ENCODE measurements at places on chromosomes 5 and 9.

GRCh38 chr9:120942186-120943001, 15.8 kb upstream of the TRAF1 start:
- DNase-seq, result no peak

GRCh38 chr9:133119103-133119845, 1.8 kb downstream of the RALGDS start:
- DNase-seq, result no peak

- no peak for DNase-seq
Measured at GRCh38 chr5:36897616-36898015, 21.0 kb downstream of the NIPBL start.

DNA sequence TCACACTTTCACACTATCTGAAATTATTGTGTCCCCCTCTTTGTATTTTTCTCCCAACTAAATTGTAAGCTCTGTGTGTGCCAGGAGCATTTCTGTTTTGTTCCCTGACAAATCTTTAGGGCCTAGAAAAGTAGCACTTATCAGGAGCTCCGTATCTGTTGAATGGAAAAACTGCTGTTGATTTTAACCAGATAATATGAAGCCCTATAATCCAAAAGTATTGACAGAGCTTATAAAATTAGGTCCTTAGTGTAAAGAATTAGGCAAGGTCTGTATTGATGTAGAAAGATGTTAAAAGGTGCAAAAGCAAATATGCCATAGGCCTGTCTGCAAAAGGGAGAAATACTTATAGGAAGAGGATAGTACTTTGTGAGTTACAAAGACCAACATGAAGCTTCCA, 109.4 kb upstream of the ISL1 start:
- DNase-seq, result no peak

GRCh38 chr9:86359151-86359879, 5.1 kb upstream of the TUT7 start:
- no peak for DNase-seq

- DNase-seq, result no peak
Measured at GRCh38 chr5:117488976-117489500, 914.4 kb upstream of the SEMA6A start.

DNA sequence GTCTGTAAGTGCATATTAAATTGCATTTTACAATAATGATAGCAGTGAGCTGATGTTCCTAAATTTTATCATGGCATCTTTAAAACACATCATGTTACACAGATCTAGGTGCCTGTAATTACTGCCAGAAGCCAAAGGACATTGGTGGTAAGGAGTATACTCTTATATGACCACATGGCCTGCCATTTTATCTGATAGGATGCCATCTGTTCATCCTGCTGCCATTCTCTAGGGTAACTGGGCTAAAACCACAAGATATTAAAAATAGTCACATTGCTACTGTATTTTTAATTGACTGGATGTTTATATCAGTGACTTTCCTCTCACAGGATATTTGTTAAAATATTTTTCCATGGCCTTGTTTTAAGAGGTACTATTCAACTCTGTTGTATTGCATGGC, 53.1 kb downstream of the HCN1 start:
- no peak for DNase-seq

GRCh38 chr9:27385606-27386322, 88.8 kb upstream of the EQTN start:
- no peak for DNase-seq

DNA sequence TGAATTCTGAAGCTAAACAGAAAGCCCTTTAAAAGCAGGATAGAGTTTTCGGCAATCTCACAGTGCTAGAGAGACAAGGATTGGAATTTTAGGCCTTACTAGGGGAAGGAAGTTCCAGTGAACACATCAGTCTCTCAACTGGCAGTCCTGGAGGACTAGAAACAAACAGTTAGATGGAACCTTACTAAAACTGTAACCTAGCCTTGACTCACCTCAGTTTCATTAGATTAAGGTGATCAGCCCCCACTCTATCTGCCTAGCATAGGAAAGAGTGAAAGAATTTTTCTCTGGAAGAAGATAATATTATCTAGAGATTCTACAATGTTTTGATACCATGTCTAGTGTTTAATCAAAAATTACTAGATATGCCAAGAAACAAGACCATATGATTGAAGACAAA, 25.8 kb upstream of the SMIM23 start:
- no peak for DNase-seq

- DNase-seq, result no peak
Measured at GRCh38 chr5:37631939-37632338, 207.9 kb downstream of the GDNF start.

DNA sequence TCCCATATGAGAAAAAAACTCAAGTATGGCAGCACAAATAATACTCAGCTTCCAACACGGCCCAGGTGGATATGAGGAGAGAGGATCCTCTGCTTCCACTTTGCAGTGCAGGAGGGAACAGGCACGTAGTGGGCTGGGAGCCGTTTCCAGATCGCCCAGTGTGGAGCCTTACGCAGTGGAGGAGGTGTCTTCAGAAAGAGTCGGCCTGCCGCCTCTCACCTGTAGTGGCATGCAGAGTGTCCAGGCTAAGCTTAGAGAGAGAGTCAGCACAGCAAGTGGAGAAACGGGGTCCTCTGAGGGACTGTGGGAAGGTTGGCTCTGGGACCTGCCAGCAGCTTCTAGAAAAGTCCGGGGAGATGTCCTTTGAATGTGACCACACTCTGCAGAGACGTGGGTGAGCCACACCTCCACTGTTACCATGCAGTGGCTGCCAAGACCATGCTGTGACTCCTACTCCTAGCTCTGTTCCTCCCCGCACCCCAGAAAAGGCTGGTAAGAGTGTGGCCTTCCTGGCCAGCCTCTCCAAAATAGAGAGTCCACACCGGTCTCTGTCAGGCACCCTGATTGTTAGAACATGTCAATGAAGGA, 3.5 kb upstream of the SEMA4D start:
- DNase-seq, result no peak

DNA sequence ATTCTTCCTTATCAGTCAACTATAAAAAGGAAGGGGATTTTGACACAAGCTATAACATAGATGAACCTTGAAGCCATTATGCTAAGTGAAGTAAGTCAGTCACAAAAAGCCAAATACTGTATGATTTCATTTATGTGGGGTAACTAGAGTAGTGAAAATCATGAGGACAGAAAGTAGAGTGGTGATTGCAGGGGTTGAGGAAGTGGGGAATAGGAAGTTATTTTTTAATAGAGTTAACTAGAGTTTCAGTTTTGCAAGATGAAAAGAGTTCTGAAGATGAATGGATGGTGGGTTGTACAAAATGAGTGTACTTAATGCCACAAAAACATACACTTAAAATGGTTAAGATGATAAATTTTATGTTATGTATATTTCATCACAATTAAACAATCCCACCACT, 65.4 kb upstream of the FAM174A start:
- no peak for DNase-seq

- no peak for DNase-seq
Measured at GRCh38 chr9:2086971-2087370, 71.8 kb downstream of the SMARCA2 start.

- no peak for DNase-seq
Measured at GRCh38 chr9:76564297-76564696, 105.3 kb downstream of the GCNT1 start.

DNA sequence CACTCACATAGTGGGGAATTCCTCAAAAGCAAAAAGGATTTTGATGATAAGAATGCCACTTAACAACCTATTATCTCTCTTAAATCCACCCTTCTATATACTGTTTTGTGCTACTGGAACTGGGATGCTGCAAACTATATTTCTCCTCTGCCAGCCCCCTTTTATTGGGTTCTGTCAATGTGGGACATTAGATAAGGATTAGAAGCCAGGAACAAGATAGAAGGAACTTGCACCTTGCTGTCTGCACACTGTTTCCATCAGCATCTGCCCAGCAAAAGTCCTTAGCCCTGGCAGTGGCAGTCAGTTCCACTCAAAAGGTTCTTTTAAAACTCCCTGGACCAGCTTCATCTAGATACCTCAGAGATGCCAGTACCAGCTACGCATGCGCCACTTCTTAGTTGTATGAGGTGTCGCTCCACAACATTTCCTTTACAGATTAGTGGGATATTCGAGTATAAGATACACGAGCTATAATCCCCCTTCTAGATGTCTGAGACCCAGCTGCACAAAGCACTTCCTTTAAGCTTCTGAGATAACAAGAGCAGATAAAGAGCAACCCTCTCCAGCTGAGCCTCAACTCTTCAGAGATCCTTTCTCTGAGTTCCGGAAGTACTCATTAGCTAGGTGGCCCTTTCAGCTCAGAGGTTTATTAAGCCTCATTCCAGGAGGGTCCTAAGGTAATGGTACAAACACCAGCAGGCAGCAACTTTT, 45.3 kb downstream of the CERT1 start:
- no peak for DNase-seq

- no peak for DNase-seq
Measured at GRCh38 chr5:140556438-140556837, 835 bp downstream of the SRA1 start.

- DNase-seq, result no peak
Measured at GRCh38 chr5:18141222-18141621, 507.0 kb downstream of the TAF11L14 start.

- DNase-seq, result no peak
Measured at GRCh38 chr9:108991479-108991878, 21.8 kb downstream of the CTNNAL1 start.

- no peak for DNase-seq
Measured at GRCh38 chr5:33362915-33363314, 77.8 kb upstream of the TARS1 start.

- DNase-seq, result no peak
Measured at GRCh38 chr9:119137479-119137878, 231.8 kb downstream of the BRINP1 start.

- no peak for DNase-seq
Measured at GRCh38 chr9:68821911-68822310, 116.9 kb downstream of the PIP5K1B start.

- no peak for DNase-seq
Measured at GRCh38 chr5:180507661-180508060, 13.5 kb downstream of the CNOT6 start.

- no peak for DNase-seq
Measured at GRCh38 chr5:107513337-107514085, 157.2 kb downstream of the EFNA5 start.

- no peak for DNase-seq
Measured at GRCh38 chr5:171469326-171469725, 49.9 kb downstream of the FGF18 start.

DNA sequence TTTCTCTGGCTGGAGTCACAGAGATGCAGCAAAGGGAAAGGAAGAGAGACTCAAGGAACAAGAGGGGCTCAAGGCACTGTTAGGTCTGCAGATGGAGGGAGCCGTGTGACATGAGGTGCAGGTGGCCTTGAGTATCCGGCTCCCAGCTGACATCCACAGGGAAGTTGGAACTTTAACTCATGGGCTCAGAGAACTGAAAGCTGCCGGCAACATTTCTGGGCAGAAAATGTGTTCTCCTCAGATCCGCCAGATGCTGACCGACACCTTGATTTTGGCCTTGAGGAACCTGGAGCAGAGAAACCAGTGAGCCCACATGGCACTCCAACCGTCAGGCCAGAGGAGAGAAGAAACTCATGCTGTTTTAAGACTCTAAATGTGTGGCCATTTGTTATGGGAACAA, 258.1 kb upstream of the IRX2 start:
- DNase-seq, result no peak

- no peak for DNase-seq
Measured at GRCh38 chr9:114198249-114199040, 43.1 kb downstream of the COL27A1 start.

DNA sequence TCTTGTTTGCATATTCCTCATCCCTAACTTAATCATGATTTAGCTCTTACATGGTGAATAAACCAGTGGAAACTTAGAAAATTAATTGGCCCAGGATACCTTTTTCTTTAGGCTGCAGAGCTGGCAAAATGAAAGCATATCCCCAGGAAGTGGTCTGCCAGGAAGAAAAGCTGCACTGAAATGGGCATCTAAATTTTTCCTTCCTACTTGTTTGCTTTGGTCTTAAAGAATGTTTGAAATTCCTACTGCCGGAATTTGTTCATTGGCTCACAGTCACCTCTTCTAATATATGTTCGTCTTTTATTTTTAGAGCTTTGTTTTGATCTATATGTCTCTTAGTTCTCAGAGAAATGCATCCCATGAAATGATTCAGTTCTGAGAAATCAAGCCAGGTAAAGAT, 113.2 kb upstream of the ELL2 start:
- DNase-seq, result no peak

DNA sequence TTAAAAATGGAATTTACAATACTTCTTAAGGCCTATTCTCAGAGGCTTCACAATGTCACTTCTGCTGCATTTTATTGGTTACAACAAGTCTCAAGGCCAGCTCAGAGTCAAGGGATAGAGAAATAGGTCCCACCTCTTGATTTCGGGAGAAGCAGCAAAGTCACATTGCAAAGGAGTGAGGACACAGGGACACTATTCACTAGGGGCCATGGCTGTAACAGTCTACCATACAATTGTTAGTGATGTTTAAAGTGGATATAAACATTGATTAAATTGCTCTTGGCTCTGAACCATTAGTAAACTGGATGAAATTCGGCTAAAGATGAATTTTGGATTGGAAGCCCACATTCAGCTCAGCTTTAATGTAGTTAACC, 21.7 kb upstream of the CMBL start:
- no peak for DNase-seq

DNA sequence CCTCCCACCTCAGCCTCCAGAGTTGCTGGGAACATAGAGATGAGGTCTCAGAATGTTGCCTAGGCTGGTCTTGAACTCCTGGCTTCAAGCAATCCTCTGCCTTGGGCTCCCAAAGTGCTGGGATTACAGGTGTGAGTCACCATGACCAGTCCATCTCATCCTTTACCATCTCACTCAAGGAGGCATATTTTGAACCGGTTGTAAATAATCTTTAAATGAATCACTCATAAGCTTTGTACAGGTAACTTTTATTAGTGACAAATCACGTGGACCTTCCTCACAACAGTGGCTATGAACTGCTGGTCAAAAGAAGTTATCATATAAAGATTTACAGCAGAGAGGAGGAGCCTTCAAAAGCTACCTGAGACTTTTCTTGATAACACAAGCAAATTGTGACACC, 70.7 kb downstream of the RFK start:
- no peak for DNase-seq

GRCh38 chr9:38214432-38214831, 145.4 kb upstream of the SHB start:
- DNase-seq, result no peak

DNA sequence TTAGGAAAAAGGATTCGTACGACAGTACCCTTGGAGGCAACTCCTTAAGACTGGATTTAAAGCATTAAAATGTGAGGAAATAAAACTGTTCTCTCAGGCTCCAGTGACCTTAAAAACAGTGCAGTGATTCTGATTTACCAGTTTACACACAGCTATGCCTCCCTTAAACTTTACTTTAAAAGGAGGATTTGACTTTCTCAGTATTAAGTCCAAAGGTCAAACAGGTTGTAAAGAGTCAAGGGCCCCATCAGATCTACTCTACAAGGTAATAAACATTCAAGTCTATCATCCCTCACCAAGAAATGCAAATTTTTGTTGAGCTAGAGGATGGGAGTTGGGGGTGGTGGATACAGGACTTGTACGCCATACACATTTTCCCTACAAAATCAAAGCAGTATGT, 75.2 kb downstream of the ELAVL2 start:
- DNase-seq, result no peak

- no peak for DNase-seq
Measured at GRCh38 chr5:115600766-115601165, 1.5 kb downstream of the TICAM2 start.

Data from stimulated activated CD4-positive, alpha-beta T cell treated with anti-CD3 and anti-CD28 coated beads, Interleukin-4, amount 100 ng/mL, for 4 hours (primary cell).